ENCODE measurements at places on chromosomes 1 and 21. TPM values are rescaled to one million over a fixed set of nuclear protein-coding genes. Genes with fewer than 3 reads are reported as not detected.

Gene RRP15
- 50.1 TPM for total RNA-seq

Gene HUNK
- 0.29 TPM for total RNA-seq

Gene ZFP69B
- 5.1 TPM for total RNA-seq

Gene TTC34
- total RNA-seq: 1.8 TPM

Gene VCAM1
- 0.10 TPM for total RNA-seq

Gene LRRC39
- 0.36 TPM for total RNA-seq

DNA sequence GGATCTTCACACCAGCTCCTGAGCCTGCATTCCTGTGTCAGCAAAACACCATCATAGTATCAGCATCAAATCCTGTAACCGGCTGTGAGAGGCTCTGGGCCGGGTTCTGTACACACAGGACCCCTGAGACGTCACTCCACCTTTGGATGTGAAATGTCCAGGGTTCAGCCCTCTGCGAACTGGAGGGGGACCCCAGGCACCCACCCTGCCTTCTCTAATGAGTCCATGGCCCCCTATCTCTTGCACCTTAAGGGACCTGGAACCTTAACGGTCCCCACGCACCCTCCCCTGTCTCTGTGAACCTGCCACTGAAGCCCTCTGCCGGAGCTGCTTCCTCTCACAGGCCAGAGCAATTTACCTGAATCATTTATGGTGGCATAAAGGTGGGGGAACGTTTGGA lies 257.8 kb downstream of the NPHP4 start:
- H3K27me3 ChIP-seq: peaks cover 2% of the 10 kb centered on the region
- H3K4me1 ChIP-seq: no peaks in the 10 kb centered on the region
- no peak overlapping the region for H3K27ac ChIP-seq
- no peaks in the 10 kb centered on the region for H3K36me3 ChIP-seq

GRCh38 chr1:201489643-201490261 lies 17.2 kb downstream of the CSRP1 start:
- H3K36me3 ChIP-seq: peaks cover 31% of the 10 kb centered on the region
- no peaks in the 10 kb centered on the region for H3K27me3 ChIP-seq
- no peak overlapping the region for H3K4me3 ChIP-seq
- H3K27ac ChIP-seq: no peak overlapping the region
- peaks cover 8% of the 10 kb centered on the region for H3K4me1 ChIP-seq

DNA sequence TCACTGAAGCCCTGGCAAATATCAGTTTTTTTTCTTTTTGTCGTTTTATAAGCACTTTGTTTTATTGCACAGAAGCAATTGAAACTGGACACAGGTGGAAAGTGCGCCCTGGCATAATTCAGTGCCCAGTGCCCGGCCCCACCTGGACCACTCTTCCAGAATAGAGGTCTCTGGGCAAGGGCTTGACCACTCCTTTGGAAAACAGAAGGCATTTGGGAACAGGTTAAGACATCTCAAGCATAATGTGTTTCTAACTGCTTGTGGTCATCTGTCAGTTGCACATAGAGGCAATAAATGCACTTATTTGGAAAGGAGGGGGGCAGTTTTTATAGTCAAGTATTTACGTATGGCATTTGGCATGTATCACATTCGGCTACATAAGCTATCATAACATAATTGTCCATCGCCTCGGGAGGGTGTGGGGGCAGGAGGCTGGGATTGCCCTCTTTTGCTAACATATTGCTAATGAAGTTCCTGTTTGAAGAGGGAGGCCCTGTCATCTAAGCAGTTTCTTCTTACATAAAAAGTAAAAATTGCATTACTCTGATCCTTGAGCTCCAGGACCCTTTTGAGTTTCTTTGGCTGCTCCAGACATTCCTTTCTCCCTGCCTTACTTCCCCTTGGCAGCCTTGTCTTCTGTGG lies 14.7 kb upstream of the CD2 start:
- peak overlapping the region; percentile 99 for H3K27ac ChIP-seq
- H3K4me1 ChIP-seq: peaks cover 61% of the 10 kb centered on the region
- peaks cover 29% of the 10 kb centered on the region for H3K36me3 ChIP-seq

GRCh38 chr1:109671067-109671466 lies 3.2 kb downstream of the GSTM2 start:
- no peak overlapping the region for H3K4me3 ChIP-seq
- no peak overlapping the region for H3K27ac ChIP-seq
- no peaks in the 10 kb centered on the region for H3K27me3 ChIP-seq
- peaks cover 5% of the 10 kb centered on the region for H3K36me3 ChIP-seq

DNA sequence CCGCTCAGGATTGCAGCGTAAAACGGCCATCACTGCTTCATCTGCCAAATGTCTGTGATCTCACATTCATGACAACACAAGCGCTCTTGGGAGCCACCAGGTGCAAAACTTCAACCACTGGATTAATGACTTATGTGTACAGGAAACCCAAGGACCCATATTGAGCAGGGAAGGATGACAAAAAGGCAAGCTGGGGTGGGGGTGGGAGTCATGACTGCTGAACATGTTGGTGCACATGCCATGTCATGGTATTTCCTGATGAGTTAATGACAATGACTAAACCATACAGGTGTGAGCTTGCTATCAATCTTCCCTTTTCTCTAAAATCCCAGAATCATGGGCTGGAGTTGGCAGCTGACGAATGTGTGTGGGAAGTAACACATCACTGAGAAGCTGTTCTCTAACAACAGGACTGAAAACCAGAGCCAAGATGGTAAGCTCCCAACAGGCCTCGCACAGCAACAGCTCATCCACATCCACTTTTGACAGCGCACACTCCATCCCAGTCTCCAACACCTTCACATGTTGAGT lies 3.1 kb upstream of the SH2D5 start:
- H3K27me3 ChIP-seq: peaks cover 14% of the 10 kb centered on the region
- H3K36me3 ChIP-seq: peaks cover 22% of the 10 kb centered on the region
- H3K4me1 ChIP-seq: peaks cover 13% of the 10 kb centered on the region

- peaks cover 24% of the 10 kb centered on the region for H3K4me1 ChIP-seq
- H3K4me3 ChIP-seq: no peak overlapping the region
- no peak overlapping the region for H3K27ac ChIP-seq
- H3K27me3 ChIP-seq: no peaks in the 10 kb centered on the region
- no peak for DNase-seq
- no peaks in the 10 kb centered on the region for H3K36me3 ChIP-seq
These were observed 79.8 kb downstream of the PCBP3 start for GRCh38 chr21:45723049-45723958.

DNA sequence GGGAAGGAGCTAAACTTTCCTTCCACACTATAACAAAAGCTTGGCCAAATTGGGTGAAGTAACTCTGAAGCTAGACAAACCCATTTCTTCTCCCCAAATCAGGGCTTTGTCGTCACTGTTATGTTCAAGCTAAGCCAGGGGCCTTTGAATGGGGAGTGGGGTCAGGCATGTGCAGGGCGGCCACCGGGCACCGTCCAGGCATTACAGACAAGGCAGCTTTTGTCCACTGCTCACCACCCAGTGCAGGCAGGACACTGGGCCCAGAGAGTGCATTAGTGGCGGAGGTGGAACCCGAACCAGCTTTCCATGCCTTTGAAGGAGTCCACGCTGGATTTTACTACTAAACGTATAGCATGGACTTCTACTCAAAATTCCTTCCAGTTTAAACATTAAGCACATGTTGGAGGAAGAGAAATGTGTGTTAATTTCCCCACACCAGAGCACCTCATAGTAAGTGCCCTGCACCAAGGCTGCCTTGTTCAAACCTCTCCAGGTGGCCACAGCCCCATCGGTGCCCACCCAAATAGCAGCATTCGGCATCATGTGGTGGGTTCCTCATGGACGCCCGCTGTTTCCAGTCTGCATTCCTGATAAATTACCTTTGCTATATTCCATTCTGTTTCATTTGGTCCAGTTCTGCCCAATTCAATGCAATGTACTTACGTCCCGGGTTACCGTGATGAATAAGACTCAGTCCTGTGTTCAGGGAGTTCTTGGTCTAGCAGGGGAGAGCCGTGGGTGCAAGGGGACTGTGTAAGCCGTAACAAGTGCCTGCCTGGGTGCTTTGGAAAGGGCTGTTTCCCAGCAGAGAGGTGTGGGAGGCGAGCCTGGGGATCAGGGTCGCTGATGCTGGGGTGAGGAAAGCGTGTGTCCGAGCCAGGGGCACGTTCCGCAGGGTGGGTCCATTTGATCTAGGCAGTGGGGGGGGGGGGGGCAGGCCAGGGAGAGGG lies 1.6 kb downstream of the UBASH3A start:
- H3K4me1 ChIP-seq: peaks cover 66% of the 10 kb centered on the region
- no peaks in the 10 kb centered on the region for H3K27me3 ChIP-seq

- no peaks in the 10 kb centered on the region for H3K36me3 ChIP-seq
- no peaks in the 10 kb centered on the region for H3K4me1 ChIP-seq
- no peak overlapping the region for H3K27ac ChIP-seq
These were observed 37.3 kb upstream of the F3 start for GRCh38 chr1:94578856-94579255.

DNA sequence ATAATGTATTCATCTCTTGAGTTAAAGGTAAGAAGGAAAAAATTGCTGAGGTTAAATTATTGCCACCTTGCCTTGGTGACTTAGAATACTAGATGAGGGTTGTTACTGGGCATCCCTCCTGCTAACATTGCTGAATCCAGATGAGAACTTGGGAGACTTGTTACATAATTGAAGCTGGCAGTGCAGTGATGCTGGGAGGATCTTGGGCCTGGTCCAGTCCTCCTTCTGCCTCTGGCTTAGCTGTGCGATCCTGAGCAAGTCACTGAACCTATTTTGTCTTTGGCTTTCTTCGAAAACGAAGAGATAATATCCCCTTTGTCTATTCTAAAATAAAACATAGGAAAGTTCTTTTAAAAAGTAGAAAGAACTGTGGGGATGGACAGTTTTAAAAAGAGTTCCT lies 244.9 kb upstream of the NRIP1 start:
- no peaks in the 10 kb centered on the region for H3K27me3 ChIP-seq
- H3K4me3 ChIP-seq: no peak overlapping the region
- H3K27ac ChIP-seq: no peak overlapping the region
- no peaks in the 10 kb centered on the region for H3K36me3 ChIP-seq

DNA sequence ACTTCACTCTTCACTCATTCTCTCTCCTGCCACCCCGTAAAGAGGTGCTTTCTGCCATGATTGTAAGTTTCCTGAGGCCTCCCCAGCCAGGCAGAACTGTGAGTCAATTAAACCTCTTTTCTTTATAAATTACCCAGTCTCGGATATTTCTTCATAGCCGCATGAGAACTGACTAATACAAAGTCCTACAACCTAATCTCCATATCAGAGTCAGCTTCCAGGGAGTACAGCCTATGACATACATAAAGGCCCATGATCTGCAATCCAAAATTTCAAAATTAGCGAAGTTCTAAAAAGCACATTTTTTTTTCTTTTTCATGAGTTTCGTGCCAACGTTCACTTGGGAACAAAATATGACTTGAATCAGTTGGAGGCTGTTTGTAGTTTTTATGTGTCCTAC lies 256.9 kb upstream of the DUSP10 start:
- peaks cover 2% of the 10 kb centered on the region for H3K27me3 ChIP-seq
- H3K36me3 ChIP-seq: no peaks in the 10 kb centered on the region
- DNase-seq: no peak
- no peak overlapping the region for H3K27ac ChIP-seq

DNA sequence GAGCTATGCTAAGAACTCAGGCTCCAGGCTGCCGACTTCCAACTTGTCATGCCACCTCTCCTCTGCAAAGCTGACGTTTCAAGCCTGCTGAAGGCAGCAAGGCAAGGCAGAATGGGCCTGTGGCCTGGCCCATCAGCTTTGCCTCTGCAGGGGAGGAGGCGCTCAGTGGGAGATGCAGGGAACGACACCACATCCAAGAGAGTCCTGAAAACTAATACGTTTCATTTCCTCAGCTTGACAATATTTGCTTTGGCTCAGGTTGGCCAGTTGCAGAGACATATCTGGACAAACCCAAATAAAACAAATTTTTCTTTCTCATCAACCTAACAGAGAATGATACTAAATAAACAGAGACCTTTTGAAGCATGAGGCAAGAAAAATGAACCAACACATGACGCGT lies 35.3 kb downstream of the BEND5 start:
- no peaks in the 10 kb centered on the region for H3K27me3 ChIP-seq
- no peak for DNase-seq
- peaks cover 6% of the 10 kb centered on the region for H3K36me3 ChIP-seq
- H3K27ac ChIP-seq: no peak overlapping the region
- H3K4me3 ChIP-seq: no peak overlapping the region

DNA sequence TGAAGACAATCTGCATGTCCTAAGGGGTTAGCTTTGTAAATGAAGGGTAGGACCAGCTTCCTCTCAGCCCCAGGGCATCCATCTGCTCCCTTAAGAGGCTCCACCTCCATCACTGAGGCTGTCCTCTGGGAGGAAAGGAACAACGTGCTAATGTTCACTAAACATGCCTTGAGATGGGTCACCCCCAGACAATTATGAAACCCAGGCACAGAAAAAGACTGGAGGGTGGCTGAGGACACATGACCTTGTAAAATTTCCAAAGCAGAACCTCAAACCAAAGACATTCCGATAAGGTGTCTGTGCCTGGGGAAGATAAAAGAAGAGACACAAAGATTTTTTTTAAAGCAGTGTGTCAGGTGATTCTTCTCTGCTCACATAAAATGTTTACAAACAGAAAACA lies 37.6 kb upstream of the ZNF124 start:
- H3K27ac ChIP-seq: peak overlapping the region; percentile 13
- H3K4me3 ChIP-seq: peak overlapping the region; percentile 94
- DNase-seq: no peak
- H3K27me3 ChIP-seq: no peaks in the 10 kb centered on the region
- peaks cover 42% of the 10 kb centered on the region for H3K36me3 ChIP-seq

DNA sequence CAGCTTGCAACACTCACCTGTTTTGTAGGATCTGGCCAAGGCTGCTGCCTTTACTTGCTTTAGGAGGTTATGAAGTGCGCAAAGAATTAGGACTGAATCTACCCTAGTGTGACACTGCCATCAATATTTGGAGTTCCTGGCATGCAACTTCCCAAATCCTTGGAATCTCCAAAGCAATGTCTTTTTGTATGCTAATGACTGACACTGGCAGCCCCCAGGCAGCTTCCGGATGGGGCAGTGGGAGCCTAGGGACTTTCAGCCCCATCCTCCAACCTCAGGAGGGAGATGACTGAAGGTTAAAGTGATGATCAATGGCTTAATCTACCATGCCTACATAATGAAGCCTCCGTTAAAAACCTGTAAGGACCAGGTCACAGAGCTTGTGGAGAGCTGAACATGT lies 5.5 kb downstream of the RCC2 start:
- no peak for DNase-seq
- H3K36me3 ChIP-seq: peaks cover 29% of the 10 kb centered on the region
- no peak overlapping the region for H3K27ac ChIP-seq
- no peak overlapping the region for H3K4me3 ChIP-seq
- H3K27me3 ChIP-seq: no peaks in the 10 kb centered on the region

DNA sequence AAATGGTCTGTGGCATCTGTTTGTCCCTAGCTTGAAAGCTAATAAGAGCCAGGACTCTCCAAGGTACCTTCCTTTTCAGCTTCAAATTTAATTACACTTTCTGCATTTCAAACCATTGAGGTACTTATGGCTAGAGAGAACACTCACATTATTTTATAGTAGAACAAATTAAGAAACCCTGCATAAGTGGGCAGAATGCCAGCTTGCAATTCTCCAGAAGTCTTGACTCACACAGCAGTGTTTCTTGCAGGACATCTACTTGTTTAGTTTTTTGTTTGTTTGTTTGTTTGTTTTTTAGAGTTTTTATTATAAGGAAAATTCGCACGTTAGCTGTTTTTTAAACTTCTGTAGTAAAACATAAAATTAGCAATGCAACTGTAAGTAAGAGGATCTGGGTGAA lies 397.2 kb downstream of the NEGR1 start:
- H3K27me3 ChIP-seq: no peaks in the 10 kb centered on the region
- H3K4me1 ChIP-seq: no peaks in the 10 kb centered on the region
- no peak for DNase-seq
- H3K4me3 ChIP-seq: no peak overlapping the region
- no peaks in the 10 kb centered on the region for H3K36me3 ChIP-seq

Data from activated T-helper 1 cell treated with anti-CD3 and anti-CD28 coated beads, Interleukin-12 subunit alpha, Interleukin-12 subunit beta, Interleukin-2, Interleukin-4 antibody, amounts not matched to agents 30 ng/mL and 10 ng/mL and 1 ng/mL, durations not matched to agents 14 hours and 24 hours and 36 hours (primary cell).